Activated CD4-positive, CD25-positive, alpha-beta regulatory T cell (primary cell): ENCODE measurements at places on chromosomes 4 and X.
A peak's percentile ranks its signal among the peaks of the same experiment; 100 is the strongest.

GRCh38 chr4:89110541-89110985 lies 770 bp upstream of the TIGD2 start:
- DNase-seq: no peak

- DNase-seq: no peak
These were observed 33.2 kb upstream of the MID1IP1 start for GRCh38 chrX:38768079-38768478.

DNA sequence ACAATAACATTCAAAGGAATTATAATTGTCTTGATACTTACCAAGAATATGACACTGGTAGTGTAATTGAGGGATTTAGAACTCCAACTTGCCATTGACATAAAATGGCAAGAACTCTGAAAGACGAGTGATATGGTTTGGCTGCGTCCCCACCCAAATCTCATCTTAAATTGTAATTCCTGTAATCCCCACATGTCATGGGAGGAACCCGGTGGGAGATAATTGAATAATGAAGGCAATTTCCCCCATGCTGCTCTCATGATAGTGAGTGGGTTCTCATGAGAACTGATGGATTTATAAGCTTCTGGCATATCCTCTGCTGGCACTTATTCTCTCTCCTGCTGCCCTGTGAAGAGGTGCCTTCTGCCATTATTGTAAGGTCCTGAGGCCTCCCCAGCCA lies 1536.4 kb downstream of the TECRL start:
- no peak for DNase-seq

- DNase-seq: no peak
These were observed 56.5 kb downstream of the AGA start for GRCh38 chr4:177385576-177386277.

DNA sequence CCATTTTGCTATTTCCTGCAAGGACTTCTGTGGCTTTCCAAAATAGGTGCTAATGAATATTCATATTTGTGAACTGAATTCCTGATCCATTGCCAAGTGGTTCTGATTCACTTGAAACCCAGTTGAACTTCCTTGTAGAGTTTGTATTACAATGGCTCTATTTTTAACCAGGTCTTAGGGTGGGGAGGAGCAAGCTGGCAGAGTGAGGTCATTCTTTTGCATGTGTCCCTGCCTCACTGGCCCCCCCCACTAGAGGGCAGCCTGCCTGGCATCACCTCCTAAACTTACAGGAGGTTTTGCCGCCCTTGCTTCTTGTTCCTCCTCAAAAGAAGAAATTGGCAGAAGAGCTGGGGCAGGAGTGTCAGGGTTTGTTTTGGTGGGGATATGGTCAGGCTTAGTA lies 10.5 kb downstream of the PTTG2 start:
- peak; percentile 29 for DNase-seq

DNA sequence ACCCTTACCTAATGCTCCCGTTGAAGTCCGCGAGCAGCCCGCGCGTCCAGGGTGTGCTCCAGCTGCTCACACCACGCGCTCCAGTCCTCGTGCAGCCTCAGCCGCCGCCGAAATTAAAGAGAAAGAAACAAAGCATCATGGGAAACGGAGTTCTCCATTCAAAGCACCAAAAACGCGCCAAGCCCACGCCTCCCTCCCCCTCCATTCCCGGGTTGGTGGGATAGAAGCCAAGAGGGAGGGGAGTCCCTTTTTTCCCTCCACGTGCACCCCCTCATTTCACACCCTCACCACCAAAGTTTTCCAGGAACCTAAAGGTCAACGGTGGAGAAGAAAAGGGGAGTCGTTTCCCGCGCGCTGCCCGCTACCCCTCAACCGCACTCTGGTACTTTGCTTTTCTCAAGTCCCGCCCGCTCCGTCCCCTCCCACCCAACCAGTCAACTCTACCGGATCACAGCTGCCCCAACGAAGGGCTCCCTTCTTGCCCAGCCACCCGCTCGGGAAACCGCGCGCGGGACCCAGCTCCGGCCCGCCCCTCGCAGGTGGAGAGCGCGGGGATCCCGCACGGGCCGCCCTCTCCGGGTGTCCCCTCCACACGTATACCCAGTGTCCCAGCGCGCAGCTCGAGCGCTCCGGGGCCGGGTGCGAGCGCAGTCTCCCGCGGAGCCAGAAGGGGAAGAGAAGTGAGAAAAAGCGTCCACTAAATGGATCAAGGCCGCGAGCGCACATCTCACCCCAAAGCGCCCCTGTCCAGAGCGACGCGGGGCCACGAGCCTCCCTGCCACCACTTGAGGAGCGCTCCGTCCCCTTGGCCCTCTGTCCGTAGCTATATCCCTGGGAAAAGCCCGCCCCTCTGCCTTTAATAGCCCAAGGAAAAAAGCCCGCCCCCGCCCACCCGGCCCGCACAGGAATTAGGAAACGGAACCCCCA lies 65.1 kb upstream of the CCDC160 start:
- no peak for DNase-seq

- DNase-seq: no peak
These were observed 56.6 kb upstream of the RHOH start for GRCh38 chr4:40140196-40140595.

DNA sequence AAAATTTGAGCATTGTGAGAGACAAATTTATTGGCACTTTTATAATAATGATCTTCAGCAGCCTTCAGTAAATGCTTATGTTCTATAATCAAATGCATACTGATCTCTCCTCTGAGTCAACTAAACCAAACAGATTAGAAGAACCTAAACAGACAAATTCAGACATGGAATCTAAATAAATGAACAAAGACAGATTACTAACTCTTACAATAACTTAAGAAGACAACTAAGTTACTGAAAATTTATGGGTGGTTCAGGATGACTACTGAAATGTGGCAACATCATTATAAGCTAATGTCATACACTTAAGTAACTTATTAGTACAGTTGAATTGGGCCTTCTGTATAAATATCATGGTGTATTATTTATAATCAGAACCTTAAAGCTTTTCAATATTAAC lies 127.3 kb downstream of the NEK1 start:
- no peak for DNase-seq

DNA sequence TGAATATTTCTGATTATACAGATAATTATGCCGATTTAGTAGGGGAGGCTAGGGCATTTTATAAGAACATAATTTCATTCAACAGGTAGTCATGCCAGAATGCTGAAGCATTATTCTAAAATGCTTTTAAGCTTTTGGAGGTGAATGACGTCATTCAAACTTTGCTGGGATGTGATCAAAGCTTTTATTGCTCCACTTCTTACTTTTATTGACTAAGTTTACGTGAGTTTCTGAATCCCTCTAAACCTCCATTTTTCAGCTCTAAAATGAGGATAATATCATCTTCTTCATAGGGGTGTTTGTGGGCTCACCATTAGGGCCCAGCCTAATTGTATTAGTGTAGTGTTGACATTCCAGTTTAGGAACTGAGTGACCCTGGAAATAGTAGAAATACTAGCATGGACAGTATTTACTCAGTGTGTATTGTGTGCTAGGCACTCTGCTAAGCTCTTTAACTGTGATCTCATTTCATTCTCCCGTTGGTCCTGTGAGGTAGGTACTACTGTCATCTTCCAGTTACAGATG lies 3.0 kb downstream of the WWC2 start:
- DNase-seq: no peak

DNA sequence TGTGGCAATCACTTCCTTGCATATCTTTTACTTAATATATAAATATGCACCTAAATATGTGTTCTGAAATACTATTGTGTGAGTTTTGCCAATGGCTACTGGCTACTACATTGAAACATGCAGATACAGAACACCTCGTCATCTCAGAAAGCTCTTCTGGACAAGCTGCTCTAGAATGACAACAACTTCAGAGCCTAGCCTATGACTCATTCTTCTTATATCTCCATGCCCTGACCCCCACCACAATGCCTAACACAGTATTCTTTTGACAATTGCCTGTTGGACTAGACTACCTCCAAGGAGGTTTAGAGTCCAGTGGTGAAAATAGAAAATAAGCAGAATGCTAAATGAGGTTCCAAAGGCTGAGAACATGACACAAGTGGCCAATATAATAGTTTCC lies 17.6 kb upstream of the DMP1 start:
- DNase-seq: no peak
